Stimulated activated naive CD4-positive, alpha-beta T cell treated with Interleukin-2 at 50 U/mL for 16 hours (primary cell): ENCODE measurements at places on chromosomes 3 and 15.

DNA sequence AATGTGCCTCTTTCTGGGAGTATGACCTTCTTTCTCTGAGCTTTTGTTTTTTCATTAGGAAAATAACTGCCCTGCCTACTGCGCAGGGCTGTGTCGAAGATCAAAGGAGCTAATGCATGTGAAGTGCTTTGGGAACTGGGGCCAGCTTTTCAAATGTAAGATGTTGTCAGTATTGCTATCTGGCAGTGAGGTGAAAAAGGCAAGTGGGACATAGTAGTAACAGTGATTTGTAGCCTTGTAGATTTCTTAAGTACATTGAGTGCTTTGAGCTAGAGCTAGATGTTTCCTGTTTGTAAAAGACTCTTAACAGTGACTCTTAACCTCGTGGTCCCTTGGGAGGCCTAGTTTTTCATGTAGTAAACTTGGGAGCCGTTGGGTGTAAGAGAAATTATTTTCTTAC lies 126.5 kb downstream of the ECT2 start:
- no peak for DNase-seq

GRCh38 chr3:108099679-108100428 lies 9.0 kb upstream of the CD47 start:
- no peak for DNase-seq

DNA sequence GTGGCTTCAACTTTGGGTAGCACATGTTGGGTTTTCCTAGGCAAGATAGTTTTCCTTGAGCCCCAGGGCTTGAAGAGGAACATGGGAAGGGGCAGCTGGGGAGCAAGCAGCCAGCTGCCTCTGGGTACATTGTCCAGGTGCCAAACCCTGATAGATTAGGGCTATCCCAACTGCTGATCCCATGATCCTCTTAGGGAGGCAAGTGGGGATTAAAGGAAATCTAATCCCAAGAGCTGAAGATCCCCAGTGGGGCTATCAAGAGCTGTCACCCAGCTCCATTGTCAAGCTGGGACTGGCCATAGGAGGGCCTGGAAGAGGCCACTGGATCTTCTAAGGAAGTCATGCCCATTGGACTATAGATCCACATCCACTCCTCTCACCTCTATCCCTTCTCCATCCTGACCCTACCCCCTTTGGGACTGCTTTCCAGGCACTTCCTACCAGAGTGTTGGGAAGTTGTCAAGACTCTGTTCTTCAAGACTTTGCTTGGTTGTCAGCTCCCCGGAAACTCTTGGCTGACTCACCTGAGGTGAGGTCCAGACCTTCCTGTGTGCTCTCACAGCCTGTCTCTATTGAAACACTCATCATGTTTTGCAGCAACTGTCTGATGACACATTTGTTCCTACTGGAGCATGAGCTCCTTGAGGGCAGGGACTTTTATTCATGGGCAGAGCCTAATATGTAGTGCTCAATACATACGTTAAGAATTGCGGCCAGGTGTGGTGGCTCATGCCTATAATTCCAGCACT lies 5.9 kb downstream of the CAMK2N2 start:
- DNase-seq: peak; percentile 21

DNA sequence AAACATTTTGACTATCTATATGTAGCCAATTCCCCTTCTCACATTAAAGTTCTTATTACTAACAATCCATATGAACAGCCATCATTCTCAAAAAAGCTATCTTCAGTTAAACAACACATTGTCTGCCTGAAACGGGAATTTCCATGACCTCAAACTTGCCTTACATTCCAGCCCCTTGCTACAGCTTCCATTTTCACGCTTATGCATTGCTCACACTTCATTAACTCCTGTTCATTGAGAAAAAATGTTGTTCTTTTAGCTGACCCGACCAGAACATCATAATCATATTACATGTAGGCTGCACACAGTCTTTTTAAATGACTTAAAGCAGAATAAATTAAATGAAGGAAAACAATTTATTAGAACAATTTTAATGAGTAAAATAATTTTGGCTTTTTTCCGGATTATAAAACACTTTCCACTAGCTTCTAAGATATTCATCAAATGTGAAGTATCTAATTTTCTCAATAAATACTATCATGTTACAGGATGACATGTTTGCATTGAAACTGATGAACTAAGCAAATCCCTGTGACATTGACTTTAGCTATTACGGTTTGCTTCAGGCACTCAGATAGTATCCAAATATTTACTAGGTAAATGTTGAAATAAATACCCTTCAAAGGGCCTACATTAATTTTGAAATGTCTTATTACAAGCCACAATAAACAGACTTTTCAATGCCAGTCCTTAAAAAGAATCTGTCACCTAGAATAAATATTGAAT lies 49.9 kb downstream of the P3H2 start:
- DNase-seq: no peak

GRCh38 chr15:55530861-55531313 lies 22.9 kb upstream of the DNAAF4 start:
- DNase-seq: no peak

DNA sequence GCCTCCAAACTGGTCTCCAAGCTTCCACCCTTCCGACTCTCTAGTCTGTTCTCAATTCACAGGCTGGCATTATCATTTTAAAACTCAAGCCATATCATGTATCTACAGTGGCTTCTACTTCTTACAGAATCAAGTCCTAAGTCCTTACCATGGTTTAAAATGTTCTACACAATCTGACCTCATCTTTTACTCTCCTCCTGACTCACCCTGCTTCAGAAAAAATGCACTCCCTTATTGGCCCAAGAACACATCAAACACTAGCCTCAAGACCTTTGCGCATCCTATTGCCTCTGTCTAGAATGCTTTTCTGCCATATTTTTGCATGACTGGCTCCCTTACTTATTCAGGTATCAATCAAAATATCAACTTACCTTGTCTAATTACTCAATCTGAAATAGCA lies 11.0 kb downstream of the MRPL3 start:
- DNase-seq: no peak

GRCh38 chr3:37968199-37968598 lies 22.4 kb upstream of the VILL start:
- no peak for DNase-seq

DNA sequence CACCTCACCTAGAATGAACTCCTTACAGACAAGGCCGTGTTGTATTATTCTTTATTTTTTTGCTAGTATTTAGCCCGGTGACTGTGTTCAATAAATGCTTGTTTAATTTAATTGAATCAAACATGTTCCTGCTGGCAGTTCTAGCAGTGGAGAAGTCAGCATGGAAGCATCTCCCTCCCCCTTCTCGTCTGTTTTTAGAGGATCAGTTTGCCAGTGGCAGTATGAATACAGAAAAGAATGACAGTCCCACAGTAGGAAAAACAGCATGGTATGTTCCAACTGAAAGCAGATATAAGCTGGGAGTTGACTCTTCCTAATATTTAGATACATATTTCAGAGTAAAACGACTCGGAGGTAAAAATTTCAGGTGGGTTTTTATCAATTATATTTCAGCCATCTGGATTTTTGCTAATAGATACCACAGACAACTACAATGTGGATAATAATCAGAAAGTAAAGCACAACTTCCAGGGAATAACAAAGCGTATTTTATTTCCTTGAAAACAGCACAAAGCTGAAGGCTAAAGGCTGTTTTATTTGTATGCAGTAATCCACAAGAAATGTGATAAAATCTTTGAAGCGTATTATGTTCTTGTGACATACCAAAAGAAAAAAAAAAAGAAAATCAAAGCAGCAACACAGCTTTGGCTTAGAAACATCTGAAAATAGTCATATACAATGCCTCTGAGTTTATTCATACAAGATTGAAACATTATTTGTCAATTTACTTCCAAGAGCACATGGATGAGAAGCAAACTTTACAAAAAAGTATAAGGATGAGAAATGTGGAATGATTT lies 244.5 kb upstream of the KCNMB2 start:
- no peak for DNase-seq

- DNase-seq: no peak
Measured at GRCh38 chr3:52373676-52374075, 57.6 kb downstream of the DNAH1 start.

DNA sequence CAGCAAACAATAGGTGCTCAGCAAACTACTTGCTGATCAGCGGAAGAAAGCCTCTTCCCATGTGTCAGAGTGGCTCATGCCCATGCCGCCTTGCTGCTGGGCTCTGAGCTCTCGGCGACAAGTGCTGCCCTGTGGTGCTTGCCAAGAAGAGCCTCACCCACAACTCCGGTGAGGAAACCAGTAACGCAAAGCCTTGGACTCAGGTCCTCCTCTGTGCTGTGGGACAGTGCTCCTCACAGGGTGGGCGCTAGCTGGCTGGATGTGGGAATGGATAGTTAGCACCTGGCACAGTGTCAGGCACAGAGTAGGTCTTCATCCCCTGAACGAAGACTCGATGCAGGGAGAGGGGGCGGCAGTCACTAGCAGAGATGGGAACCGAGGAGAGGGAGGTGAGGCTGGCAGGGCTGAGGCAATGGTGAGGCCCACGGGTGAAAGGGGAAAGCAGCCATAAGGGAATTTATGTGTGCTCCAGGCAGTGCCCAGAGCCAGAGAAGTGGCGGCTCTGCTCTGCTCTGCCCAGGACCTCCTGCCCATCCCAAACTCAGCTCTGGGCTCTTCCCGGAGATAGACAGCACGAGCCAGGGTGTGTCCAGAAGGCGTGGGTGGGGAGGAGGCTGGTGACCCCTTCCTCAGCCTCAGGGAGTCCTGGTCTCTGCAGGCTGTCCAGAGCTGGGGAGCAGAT lies 55.7 kb downstream of the IQSEC1 start:
- DNase-seq: no peak

GRCh38 chr15:77659350-77660321 lies 26.9 kb upstream of the LINGO1 start:
- DNase-seq: no peak

GRCh38 chr3:37986479-37987314 lies 3.9 kb upstream of the VILL start:
- no peak for DNase-seq

DNA sequence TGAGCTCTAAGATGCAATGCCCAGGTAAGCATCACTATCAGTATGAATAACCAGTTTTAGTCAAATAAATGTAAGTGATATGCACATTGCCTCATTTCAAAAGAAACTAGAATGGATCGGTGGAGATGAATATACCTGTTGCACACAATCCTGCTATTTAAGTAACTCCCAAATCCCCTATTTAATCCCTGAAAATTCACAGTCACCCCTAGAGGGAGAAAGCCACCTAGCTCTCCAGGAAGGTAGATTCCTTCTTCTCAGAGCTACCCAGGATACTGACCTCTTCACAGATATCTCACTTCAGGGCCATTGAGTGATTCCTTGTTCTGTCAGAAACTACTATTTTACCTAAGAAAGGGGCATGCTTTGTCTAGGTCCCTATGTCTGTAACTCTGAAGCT lies 11.7 kb downstream of the LSAMP start:
- DNase-seq: no peak

- no peak for DNase-seq
Measured at GRCh38 chr3:31955581-31955980, 25.5 kb downstream of the OSBPL10 start.

DNA sequence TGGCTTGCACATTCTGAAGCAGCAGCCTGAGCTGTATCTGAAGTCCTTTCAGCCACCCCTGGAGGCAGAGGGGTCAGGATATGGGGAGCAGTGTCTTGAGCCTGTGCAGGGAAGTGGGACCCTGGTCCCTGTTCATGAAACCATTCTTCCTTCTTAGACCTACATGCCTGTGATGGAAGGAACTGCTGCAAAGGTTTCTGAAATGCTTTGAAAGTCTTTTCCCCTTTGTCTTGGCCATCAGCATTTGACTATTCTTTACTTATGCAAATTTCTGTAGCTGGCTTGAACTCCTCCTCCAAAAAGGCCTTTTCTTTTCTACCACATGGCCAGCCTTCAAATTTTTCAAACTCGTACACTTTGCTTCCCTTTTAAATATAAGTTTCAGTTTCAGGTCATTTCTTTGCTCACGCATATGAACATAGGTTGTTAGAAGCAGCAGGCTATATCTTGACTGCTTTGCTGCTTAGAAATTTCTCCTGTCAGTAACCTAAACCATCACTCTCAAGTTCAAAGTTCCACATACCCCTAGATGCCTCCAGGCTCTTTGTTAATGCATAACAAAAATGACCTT lies 62.3 kb downstream of the GALK2 start:
- DNase-seq: no peak

DNA sequence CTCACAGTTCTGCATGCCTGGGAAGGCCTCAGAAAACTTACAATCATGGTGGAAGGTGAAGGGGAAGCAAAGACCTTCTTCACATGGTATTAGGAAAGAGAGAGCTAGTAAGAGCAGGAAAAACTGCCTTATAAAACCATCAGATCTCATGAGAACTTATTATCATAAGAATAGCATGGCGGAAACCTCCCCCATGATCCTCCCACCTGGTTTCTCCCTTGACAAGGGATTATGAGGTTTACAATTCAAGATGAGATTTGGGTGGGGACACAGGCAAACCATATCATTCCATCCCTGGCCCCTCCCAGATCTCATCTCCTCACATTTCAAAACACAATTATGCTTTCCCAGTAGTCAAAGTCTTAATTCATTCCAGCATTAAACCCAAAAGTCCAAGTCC lies 34.6 kb upstream of the TMEM45A start:
- DNase-seq: no peak

GRCh38 chr15:69679623-69680228 lies 227.1 kb downstream of the RPLP1 start:
- DNase-seq: peak; percentile 12

GRCh38 chr15:79046691-79047404 lies 43.7 kb downstream of the RASGRF1 start:
- DNase-seq: no peak

DNA sequence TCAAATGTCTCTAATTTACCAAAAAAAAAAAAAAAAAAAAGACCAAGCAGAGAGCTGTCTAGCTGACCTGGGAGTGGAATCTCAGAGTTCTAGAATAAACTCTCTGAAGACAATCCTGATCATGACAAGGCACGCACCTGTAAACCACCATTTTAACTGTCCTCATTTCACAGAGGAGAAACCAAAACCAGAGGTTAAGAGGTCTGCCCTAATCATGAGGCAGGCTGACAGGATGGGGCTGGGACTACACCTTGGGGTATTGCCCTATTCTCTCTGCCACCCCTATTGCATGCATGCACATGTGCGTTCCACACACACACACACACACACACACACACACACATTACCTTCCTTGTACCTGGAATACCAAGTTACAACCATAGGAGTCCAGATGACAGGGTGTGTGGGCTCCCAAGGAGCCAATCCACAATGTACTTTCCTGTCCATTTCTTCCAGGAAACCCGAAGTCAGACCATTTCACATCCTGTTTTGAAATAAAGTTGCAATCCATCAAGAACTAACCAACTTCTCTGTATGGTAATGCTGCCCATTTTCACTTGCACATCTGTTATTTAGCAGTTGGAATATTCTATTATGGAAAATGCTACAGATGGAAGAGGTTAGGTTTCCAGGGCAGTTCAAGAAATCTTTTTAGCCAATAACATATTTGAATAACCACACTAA lies 34.6 kb downstream of the HSPBAP1 start:
- DNase-seq: no peak
